Right ventricle myocardium inferior (tissue), 1 donor: ENCODE measurements at places on chromosomes 3 and 15. TPM values are rescaled to one million over a fixed set of nuclear protein-coding genes. Genes with fewer than 3 reads are reported as not detected.
A peak's percentile ranks its signal among the peaks of the same experiment; 100 is the strongest.

- peak; percentile 90 for DNase-seq
These were observed 443 bp upstream of the NR2F2 start for GRCh38 chr15:96330064-96330449.

The LDHAL6B gene
- not detected for total RNA-seq

The STAB1 gene
- 88.1 TPM for total RNA-seq

GRCh38 chr15:66981771-66982170 lies 83.6 kb upstream of the SMAD3 start:
- DNase-seq = no peak

GRCh38 chr3:42906070-42906847 lies at the start of gene ZNF662:
ZNF662 (plus strand) TSS chr3:42906142; CDS start chr3:42908115, 1,973 bp downstream.
- DNase-seq = peak; percentile 73

The OIP5 gene
- 0.51 TPM for total RNA-seq

DNA sequence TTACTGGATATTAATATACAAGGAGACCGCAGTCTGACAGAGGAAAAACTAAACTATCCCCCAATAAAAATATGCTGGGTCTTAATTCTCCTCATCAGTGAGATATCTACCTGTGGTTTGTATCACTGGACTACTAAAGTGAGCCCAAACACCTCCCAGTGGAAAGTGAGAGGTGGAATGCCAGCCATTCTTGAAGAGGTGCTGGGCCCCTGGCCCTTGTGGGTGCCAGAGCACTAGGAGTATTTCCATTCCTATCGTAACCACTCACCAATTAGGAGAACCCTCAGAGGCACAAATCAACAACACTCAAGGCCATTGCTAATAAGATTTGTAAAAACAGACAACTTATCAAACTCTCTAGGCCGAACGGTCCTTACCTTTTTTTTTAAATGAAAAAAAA lies 121.5 kb upstream of the TSPAN3 start:
- no peak for DNase-seq

DNA sequence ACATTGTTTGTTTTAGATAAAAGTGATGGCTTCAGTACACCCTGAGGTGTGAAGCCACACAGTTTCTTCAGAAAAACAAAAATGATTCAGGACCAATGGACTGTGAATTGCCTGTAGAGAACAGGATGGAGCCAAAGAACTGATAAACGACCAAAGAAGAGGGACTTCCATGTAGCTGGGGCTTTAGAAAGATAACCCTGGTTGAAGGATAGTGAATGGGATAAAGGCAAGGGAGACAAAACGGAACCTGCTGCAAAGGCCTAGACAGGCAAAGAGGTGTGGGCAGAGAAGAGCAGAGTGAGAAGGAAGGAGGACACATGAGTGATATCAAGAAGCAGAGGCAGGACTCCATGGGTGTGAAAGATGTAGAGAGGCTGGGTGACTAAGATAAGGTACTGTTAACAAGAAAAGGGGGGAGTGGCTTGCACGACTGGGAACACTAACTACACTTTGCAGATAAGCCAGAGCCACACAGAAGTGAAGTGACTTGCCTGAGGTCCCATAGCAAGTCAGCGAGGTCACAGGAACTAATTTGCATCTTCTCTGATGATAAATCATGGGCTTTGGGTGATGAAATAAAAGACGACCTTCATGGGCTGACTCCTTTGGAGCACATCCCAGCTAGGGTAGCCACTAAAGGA lies 44.3 kb downstream of the RAB6B start:
- DNase-seq = no peak

DNA sequence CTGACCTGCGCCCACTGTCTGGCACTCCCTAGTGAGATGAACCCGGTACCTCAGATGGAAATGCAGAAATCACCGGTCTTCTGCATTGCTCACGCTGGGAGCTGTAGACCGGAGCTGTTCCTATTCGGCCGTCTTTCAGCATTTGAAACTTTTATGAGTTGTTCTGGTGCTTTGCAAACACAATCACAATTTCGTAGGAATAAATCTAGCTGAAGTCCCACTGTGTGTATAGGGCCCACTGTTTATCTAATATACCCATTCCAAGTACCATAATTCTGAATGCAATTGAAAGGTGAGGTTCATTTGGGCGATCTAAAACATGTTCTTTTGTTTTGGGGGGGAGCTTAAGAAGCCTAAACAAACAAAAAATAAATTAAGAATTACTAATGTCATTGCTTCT lies 572.1 kb downstream of the FGF12 start:
- DNase-seq = no peak

GRCh38 chr3:185722881-185723280 lies 102.0 kb downstream of the IGF2BP2 start:
- no peak for DNase-seq

- DNase-seq = no peak
These were observed 33.6 kb downstream of the PLSCR4 start for GRCh38 chr3:146217324-146217723.

The TRIM42 gene
- not detected for total RNA-seq

The SYNPR gene
- not detected for total RNA-seq

The CKMT1A gene
- 0.43 TPM for total RNA-seq

DNA sequence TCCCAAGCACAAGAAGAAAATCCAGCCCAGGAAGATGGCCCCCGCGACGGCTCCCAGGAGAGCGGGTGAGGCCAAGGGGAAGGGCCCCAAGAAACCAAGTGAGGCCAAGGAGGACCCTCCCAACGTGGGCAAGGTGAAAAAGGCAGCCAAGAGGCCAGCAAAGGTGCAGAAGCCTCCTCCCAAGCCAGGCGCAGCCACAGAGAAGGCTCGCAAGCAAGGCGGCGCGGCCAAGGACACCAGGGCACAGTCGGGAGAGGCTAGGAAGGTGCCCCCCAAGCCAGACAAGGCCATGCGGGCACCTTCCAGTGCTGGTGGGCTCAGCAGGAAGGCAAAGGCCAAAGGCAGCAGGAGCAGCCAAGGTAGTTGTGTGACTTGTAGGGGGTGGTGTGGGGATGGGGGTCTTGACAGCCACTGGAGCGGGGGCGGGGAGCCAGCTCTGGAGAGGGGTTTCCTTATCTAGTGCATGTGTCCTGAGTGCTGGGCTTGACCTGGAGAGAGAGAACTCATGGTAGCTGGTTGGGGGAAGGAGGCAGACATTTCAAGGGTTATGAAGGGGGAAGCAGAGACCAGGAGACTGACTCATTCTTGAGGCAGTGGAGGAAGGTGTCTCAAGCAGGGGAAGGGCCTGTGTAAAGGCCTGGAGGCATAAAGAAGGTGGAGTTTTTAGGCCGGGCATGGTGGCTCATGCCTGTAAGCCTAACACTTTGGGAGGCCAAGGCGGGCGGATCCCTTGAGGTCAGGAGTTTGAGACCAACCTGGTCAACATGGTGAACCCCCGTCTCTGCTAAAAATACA lies 6.2 kb downstream of the H1-8 start:
- peak; percentile 35 for DNase-seq

DNA sequence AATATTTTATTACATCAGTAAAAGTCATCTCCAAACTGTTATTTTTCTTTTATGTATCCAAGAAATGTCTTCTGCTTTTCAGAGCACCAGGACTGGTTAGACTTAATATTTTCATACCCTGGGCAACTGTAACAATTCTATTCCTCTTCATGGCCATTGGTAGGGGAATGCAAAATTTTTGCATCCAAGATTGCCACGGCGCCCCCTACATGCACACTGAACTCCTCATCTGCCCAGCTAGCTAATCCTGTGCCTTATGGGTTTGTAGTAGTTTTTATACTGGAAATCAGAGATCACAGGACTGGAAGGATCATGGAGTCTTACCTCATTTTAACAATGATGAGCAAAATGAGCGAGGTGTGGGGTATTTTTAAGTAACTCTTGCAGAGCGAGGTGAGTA lies 74.2 kb downstream of the CRTC3 start:
- no peak for DNase-seq

The SERINC4 gene
- total RNA-seq = 0.30 TPM

GRCh38 chr15:38538328-38539007 lies 26.1 kb downstream of the RASGRP1 start:
- no peak for DNase-seq

DNA sequence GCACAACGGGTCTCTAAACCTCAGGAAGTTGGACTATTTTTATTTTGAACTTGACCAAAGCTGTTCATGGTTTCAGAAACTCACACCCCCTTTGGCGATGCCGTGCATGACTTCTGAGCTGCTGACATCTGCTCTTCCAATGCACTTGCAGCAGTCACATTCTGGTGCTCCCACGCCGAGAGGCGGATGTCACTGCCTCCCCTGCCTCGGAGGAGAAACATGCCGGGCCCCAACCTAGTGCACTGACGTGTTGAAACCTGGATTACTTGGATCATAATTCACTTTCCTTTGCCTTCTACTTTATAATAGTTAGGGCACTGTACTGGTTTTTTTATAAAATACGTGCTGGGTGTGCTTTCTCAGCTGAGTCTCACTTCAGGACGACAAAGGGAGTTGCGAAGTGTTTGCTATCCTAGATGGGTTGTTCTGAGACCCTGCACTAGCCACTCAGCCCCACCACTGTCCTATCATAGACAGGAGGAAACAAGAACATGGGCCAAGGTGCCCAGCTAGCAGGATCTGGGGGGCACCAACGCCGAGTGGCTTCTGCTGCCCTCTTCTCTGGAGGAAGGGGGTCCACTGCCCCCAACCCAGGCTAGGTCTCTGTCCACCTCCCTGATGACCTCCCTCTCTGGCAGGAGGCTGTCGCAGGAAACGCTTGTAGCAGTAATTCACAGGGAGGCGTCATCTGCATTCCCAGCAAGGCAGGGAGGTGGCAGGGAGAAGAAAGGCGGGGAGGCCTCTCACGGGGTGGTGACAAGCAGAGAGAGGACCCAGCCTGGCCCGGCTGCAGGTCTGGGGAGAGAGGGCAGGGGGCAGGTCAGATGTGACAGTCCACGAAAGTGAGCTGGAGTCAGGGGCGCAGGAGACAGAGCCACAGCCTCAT lies 158.8 kb upstream of the IQSEC1 start:
- no peak for DNase-seq

DNA sequence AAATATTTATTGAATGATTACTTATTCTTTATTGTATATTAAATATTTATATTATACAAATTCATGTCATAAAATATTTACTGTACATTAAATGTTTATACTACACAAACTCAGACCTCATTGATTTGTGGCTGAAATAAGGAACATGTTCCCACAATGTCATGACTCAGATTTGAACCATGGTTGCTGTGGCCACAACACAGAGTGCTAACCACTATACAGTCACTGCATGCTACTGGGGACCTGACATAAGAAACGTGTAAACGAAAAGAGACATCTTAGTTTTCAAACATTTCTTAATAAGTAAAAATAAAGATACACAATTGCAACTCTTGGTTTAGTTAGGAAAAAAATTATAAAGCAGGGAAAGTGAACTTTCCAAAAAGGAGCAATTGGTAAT lies 99.1 kb upstream of the AGTR1 start:
- DNase-seq = no peak

GRCh38 chr3:36302158-36302509 lies 78.2 kb upstream of the STAC start:
- DNase-seq = no peak

GRCh38 chr15:79088426-79089205 lies 2.0 kb downstream of the RASGRF1 start:
- DNase-seq = no peak

- DNase-seq = no peak
These were observed 60.4 kb upstream of the CHD2 start for GRCh38 chr15:92839696-92840095.

The HRG gene
- total RNA-seq = not detected

- no peak for DNase-seq
These were observed 5.5 kb downstream of the CSRNP1 start for GRCh38 chr3:39147711-39148434.

The ZBTB20 gene
- 55.7 TPM for total RNA-seq

The ITPKA gene
- 2.7 TPM for total RNA-seq

GRCh38 chr3:17577796-17578520 lies 164.5 kb downstream of the TBC1D5 start:
- DNase-seq = no peak

The CCRL2 gene
- total RNA-seq = 1.2 TPM

DNA sequence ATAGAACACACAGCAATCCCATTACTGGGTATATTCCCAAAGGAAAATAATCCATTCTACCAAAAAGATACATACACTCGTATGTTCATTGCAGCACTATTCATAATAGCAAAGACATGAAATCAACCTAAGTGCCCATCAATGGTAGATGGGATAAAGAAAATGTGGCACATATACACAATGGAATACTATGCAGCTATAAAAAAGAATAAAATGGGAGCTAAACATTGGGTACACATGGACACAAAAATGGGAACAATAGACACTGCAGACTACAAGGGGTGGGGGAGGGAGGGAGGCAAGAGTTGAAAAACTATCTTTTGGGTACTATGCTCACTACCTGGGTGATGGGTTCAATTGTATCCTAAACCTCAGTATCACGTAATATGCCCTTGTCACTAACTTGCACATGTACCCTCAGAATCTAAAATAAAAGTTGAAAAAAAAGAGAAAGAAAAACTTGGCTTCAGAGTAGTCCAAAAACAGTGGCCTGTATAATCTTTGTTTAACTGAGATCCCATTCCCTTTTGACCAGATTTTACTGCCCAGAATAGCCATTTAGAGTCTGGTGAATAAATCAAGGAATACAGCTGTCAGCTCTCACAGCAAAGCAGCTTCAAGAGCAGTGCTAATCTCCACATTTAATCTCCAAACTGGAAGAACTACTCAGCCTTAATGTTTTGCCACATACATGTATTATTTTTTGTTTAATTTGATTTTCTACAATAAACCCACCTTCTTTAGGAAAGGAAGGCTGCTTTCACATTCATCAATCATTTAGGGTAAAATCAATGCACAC lies 54.5 kb upstream of the XRN1 start:
- no peak for DNase-seq

DNA sequence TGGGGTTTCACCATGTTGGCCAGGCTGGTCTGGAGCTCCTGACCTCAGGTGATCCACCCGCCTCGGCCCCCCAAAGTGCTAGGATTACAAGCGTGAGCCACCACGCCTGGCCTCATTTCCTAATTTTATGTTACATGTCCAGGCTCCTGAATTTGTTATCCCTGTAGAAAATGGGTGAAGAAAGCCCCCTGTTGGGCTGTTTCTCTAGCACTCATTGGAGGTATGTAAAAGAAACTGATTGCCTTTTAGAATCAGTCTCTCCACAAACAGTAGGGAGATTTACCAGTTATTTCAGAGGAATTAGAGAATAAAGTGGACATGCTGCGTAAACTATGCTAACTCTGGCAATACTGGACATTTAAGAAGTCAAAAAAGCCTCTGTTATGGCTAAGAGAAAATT lies 364.1 kb upstream of the TBL1XR1 start:
- no peak for DNase-seq

DNA sequence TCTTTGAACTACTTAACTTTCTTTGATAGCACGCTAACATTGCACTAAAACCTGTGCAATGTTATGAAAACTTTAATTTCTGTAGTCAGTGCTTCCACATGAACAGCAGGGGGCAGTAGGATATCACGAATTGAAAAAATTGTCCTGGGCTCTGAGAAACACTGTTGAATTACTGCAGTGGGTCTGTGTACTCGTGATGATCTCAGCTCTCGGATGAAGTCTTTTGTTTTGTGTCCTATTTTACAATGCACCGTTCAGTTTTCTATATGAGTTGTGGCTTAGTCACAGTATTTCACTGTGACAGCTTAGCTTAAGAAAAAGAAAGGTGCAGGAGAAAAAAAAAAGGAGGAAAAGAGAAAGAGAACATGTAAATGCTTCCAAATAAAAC lies 141.3 kb upstream of the CCDC54 start:
- DNase-seq = no peak

The CHRNA7 gene
- total RNA-seq = 1.2 TPM
